GM12878 (cell line): ENCODE measurements at places on chromosomes 1 and 21. TPM values are rescaled to one million over a fixed set of nuclear protein-coding genes. Genes with fewer than 3 reads are reported as not detected.

DNA sequence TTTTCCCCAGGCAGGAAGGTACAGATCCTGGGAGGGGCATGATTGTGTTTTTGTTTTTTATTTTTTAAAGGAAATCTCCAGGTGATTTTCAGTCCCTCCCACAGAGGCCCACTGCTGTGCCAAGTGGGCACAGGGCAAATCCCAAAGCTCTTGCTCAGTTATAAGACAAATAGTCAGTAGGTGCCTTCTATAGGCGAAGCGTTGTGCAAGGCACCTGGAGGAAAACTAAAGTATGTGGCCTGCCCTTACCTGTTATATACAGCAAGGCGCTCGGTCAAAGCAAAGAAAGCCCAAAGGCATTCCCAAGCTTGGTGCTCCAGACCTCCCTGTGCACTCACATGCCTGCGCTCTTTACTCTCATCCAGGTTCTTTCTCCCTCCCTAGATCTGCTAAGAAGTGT is 81.0 kb downstream of the KCNJ15 start:
- DNase-seq: no peak

ALG14 gene
- total RNA-seq: 4.8 and 8.4 TPM in 2 replicates

CDCA8 gene
- total RNA-seq: 57.8 and 59.8 TPM in 2 replicates

DNA sequence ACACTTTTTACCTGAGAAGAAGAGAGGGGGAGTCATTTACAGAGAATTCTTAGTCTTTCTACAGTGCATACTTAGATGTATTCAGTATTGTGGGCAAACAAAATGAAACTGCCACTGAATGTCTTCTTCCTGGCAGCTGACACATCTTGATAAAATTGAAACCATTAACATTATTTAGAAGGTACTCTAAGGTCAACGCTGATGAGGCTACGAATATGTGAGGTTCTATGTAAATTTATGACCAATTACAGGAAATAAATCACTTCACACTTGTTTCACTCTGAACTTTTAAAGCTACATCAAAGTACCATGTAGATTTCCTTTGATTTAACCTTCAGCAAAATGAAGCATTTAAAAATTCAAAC is 51.3 kb upstream of the GFI1 start:
- DNase-seq: peak; percentile 71

IPP gene
- total RNA-seq: 12.8 and 14.6 TPM in 2 replicates

GRCh38 chr1:205518661-205519540 is 14.4 kb downstream of the CDK18 start:
- no peak for DNase-seq

GRCh38 chr1:26789931-26790330 is 2.2 kb downstream of the PIGV start:
- DNase-seq: no peak

DNA sequence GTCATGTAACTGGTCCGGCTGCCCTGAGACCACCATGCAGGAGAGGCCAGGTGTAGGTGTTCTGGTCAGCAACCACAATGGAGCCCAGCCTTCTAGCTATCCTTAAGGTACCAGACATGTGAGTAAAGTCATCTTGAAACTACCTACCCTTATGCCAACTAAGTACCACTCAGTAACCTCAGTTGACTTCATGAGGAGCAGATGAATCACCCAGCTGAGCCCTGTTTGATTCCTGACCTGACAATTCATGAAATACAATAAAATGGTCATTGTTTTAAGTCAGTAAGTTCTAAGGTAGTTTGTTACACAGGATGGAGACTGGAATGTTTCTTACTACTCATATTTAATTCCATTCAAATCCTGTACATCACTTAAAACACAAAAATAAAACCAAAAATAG is 113.1 kb upstream of the LMO4 start:
- no peak for DNase-seq

AKIRIN1 gene
- 46.1 and 46.4 TPM in 2 replicates for total RNA-seq

- no peak for DNase-seq
Observed at GRCh38 chr21:40080385-40080784, 213.1 kb downstream of the PCP4 start.

GRCh38 chr1:1091344-1092148 is 17.4 kb upstream of the RNF223 start:
- no peak for DNase-seq

TMCC2 gene
- total RNA-seq: 2.3 and 2.4 TPM in 2 replicates

VANGL2 gene
- 1.1 and 1.2 TPM in 2 replicates for total RNA-seq

- no peak for DNase-seq
Observed at GRCh38 chr1:166695115-166695514, 144.2 kb upstream of the POGK start.

- DNase-seq: no peak
Observed at GRCh38 chr1:99496067-99496466, 149.8 kb upstream of the PALMD start.

DNA sequence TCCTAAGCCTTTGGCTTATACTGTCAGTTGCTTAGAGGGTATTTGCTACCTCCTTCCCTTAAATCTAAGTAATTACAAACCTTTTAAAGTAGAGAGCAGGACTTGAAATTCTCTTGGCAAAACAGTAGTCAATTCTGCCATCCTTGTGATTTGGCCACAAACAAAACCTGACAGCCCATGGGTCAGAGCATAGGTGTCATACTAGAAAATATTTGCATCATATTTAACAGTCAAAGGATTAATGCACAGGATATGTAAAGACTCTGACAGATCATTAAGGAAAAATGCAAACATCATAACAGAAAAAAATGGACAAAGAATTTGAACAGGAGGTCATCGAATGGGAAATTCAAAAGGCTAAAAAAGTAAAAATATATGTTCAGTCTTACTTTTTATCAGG is 50.5 kb downstream of the ZFYVE9 start:
- no peak for DNase-seq

DNA sequence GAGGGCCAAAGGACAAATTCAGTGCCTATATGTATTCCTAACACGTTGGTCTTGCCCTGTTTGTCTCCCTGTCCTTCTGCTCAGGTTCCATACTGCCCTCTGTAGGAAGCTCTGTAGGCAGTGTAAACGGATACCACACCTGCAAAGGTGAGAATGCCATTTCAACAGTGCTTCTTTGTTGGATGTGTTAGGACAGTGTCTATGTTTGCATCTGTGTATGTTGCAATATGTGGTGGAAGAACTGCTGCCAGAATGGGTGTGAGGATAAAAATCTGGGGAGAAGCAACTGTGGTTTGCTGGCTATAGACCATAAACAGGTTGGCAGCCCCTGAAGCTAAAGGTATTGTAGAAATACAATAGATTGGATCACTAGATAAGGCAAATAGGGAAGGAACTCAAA is 113.1 kb upstream of the BMP8A start:
- DNase-seq: no peak

- no peak for DNase-seq
Observed at GRCh38 chr1:219293410-219293809, 119.7 kb downstream of the LYPLAL1 start.

GRCh38 chr1:221643404-221644144 is 98.3 kb downstream of the DUSP10 start:
- DNase-seq: peak; percentile 47

CA14 gene
- not detected in 2 replicates for total RNA-seq

- DNase-seq: no peak
Observed at GRCh38 chr1:94094469-94095111, 26.4 kb downstream of the ABCA4 start.

SEMA6C gene
- 1.4 and 1.6 TPM in 2 replicates for total RNA-seq

DNA sequence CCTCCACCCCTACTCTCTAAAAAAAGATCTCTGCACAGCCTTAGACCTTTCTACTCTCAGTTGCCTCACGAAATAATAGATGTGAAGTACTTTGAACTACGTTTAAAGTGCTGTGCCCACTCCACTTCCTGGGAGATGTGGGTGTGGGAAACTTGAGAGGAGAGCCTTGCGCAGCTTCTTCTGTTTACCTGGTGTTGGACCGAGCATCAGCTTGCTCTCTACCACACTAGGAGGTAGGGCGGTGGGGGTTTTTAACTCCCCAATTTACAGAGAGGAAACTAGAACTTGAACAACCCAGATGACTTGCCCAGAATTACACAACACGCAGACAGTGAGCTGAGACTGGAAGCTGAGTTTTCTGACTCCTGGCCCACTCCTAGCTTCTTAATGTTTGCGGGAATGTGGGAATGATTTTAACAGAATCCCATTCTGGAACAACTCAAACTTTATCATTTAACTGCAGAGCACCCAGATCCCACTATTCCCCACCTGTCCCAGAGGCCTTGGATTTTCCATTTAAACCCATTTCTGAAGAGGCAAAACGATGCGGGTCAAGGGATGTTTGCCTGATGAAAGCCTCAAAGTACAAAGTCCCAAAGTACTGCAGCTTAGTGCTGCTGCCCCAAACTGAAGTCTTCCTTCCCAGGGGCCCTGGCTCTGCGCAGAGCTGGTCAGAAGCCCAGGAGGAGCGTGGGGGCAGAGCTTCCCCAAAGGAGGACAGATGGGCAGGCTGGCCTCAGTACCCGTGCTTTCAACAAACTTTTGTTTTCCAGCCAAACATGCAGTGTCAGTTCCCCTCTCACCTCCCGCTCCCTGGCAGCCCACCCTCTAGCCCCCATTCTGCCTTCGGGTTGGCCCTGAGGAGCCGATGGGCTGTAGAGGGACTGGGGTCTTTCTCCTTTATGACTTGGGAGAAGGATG is 19.0 kb downstream of the BTG2 start:
- no peak for DNase-seq

GRCh38 chr1:8097908-8098307 is 71.8 kb upstream of the ERRFI1 start:
- no peak for DNase-seq

FCN3 gene
- 0.28 and 0.32 TPM in 2 replicates for total RNA-seq

DNA sequence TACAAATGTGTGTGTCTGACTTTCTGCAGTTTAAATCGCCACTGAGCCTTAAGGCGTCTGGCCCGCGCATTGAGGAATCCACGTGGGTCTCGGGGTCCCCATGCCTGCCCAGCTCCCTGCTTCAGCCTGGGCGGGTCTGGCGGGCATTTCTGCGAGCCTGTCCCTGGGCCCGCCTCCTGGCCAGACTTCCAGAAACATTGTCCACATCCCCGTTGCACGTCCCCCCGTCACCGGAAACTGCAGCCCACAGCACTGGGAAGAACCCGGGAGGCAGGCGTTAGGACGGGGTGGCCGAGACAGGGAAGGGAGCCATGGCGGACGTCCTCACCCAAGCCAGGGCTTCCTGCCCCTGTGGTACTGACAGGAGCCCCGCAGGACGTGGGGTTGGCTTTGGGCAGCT is 113.1 kb upstream of the COL6A1 start:
- no peak for DNase-seq

- no peak for DNase-seq
Observed at GRCh38 chr1:10823000-10823401, 26.6 kb upstream of the CASZ1 start.

TPTE gene
- not detected in 2 replicates for total RNA-seq

DNA sequence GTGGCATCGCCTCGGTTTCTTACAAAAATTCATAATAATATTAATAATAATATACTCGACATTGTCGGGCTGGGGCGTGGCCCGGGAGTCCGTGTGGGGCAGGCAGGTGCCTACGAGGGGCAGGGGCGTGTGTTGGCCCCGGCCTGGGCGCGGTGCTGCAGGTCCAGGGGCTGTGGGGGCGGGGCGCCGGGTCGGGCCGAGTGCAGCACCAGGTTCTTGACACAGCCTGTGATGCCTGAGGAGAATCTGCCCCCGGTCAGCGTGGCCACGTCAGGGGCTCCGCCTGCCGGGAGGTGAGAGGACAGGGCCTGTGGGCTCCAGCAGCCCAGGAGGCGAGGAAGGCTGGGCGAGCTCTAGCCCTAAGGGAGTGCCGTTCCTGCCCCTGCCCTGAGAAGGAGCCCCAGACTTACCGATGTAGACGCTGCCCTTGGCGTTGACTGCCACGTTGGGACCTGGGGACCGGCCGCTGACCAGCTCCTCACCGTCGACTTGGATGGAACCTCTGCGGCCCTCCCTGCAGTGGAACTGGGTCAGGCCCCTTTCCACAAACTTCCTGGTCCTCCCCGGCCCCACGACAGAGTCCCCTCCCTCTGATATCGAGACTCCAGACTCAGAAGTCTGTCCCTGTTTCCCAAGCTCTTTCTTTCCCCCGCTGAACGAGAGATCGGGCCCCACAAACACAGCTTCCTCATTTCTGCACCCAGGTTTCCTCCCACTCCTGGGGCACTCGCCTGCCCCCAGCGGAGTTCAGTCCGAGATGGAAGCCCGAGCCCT is 11.3 kb downstream of the LDLRAD2 start:
- DNase-seq: no peak

DNA sequence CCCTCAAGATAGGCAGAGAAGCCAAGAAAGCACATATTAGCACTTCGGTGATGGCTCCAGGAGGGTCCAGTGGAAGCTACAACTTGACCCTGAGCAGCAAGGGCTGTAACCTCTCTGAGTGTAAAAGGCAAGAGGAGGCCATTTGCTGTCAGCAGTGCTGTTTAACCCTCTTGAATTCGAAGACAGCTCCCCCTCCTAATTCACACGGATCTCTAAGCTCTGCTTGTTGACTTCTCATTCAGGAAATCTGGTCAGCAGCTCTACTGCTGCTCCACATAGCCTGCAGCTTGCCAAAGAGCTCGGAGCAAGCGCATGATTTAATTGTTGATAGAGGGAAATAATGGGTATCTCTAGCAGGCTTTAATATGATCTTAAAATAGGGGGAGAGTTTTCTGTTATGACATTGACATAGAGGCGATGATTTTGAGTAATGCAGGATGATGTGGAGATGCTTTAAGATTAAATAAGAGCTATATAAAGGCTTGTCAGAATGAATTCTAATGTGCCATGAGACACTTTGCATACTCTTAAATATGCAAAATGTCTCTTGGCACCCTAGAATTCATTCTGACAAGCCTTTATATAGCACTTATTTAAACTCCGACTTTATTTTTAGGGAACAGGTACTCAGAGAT is 79.4 kb upstream of the USH2A start:
- no peak for DNase-seq

GRCh38 chr1:81548918-81549587 is 251.7 kb upstream of the ADGRL2 start:
- peak; percentile 38 for DNase-seq

GRCh38 chr1:220291580-220291979 is 19.3 kb upstream of the RAB3GAP2 start:
- no peak for DNase-seq

- no peak for DNase-seq
Observed at GRCh38 chr1:232377494-232377770, 252.5 kb downstream of the SIPA1L2 start.

RIT1 gene
- 13.1 and 16.7 TPM in 2 replicates for total RNA-seq

C1orf87 gene
- total RNA-seq: not detected in 2 replicates

SPATA21 gene
- 0.05 TPM in 2 replicates for total RNA-seq

OR10J1 gene
- total RNA-seq: not detected in 2 replicates

- DNase-seq: no peak
Observed at GRCh38 chr1:75671708-75672107, 52.8 kb upstream of the ACADM start.

CYP4A22 gene
- total RNA-seq: not detected in 2 replicates

- no peak for DNase-seq
Observed at GRCh38 chr1:153494976-153495535, 34.6 kb upstream of the S100A7 start.

DNA sequence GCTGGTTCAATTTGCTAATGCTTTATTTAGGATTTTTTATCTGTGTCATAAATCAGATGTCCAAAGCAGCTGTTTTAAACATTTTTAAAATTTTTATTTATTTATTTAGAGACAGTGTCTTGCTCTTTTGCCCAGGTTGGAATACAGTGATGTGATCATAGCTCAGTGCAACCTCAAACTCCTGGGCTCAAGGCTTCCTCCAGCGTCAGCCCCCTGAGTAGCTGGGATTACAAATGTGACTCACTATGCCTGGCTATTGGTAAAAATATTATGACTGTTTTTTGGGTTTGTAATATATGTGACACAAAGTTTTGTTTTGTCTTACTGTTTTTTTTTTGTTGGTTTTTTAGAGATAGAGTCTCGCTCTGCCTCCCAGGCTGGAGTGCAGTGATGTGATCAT is 11.8 kb downstream of the ZBED6 start:
- DNase-seq: no peak
